DND-41 (cell line): ENCODE measurements at places on chromosomes 1 and 21.

- no peak for DNase-seq
Measured at GRCh38 chr1:48000883-48001282, 3.7 kb upstream of the TRABD2B start.

DNA sequence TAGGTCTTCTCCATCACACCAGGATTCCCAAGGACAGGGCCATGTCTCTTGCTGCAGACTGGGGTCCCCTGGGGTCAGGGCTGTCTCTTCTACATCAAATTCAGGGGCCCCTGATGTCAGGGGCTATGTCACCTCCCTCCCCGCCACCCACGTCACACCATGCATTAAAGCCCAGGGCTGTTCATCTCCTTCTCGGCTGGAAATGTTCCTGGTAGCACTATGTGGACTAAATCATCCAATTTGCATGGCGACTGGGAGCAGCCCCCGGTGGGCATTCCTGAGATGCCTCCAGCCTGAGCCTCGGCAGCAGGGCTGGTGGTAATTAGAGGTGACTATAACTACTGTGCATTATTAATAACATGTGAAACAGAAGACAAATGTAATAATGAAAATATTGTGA is 151.7 kb upstream of the HMGB4 start:
- DNase-seq, result no peak

DNA sequence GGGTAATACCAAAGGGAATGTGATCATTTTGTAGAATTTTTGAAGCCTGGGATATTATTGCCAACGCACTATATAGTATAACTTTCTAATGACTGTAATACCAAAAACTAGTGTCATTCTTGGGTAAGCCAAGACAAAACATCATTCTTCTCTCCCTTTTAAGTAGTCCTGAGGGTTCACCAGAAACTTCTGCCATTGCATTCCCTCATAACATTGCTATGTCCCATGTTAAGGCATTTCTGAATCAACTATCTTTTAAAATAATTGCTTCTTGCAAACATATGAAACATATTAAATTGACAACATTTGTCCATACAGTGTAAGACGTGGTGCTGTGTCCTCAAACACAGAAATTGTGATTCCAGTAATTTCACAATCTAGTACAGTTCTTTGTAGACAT is 29.9 kb upstream of the C1orf21 start:
- no peak for DNase-seq

GRCh38 chr21:36249576-36250422 is 70.2 kb upstream of the MORC3 start:
- DNase-seq, result no peak

- DNase-seq, result no peak
Measured at GRCh38 chr1:29878501-29878900, 642.2 kb downstream of the PTPRU start.

GRCh38 chr1:241109039-241109438 is 248.0 kb downstream of the RGS7 start:
- no peak for DNase-seq

DNA sequence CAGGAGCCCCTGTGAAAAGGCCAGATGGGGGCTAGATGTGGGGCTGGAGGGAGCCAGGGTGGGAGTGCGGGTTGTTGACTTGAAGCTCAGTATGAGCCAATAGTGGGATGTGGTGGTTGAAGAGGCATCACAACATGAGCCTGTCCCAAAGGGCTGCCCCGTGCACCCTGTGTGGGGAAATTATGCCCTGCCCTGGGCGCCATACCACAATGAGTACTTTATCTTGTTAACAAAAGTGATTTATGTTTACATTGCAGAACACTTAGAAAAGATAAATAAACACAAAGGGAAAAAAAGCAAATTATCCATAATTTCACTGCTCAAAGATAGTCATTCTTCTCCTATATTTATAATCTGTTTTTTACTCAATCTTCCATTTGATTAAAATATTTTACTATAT is 1.6 kb upstream of the NFASC start:
- no peak for DNase-seq

- no peak for DNase-seq
Measured at GRCh38 chr1:246155923-246156322, 351.2 kb downstream of the SMYD3 start.

DNA sequence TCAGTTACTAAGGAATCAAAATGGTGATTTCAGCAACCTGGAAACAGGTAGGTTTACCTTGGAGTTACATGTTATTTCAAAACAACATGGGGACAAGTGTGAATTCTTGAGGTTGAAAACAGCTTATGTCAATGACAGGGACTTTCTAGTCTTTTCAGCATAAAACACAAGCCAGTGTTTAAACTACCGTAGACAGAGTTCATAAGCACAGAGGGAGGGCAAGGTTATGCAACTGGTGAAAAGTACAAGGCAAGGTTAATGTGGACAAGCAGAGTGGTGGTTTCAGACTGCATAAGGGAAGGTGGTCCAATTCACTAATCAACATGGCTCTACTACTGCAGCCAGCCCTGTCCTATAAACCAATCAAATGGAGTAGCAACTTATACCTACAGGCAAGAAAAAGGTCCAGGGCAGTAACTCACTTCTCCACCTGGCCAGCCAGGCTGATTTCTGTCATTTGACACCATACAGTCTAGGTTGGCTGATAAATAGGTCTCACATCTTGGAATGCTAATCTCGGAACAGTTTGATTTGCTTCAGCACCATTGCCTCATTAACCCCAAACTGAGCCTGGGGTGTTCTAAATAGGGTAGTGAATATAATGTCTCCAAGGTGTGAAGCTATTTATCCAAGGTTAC is 250.3 kb upstream of the PROX1 start:
- no peak for DNase-seq
